ENCODE measurements at places on chromosomes 3 and 15.

DNA sequence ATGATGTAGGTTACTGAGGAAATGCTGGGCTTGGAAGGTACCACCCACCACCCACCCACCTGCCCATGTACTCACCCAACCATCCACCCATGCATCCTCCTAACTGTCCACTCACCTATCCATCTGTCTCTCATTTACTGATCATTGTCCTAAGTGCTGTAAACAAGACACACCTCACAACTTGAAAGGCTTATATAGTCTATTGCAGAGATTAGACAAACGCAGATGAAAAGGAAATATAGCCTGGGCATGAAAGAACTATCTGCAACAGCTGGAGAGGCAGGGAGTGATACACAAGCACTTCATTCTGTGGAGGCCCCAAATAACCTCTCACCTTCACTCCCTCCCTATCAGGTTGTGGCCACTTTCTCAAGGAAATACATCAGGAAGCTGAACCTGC is 54.0 kb downstream of the DAPK2 start:
- DNase-seq: no peak

- DNase-seq: no peak
These were observed 4.3 kb downstream of the WDR48 start for GRCh38 chr3:39056151-39056550.

DNA sequence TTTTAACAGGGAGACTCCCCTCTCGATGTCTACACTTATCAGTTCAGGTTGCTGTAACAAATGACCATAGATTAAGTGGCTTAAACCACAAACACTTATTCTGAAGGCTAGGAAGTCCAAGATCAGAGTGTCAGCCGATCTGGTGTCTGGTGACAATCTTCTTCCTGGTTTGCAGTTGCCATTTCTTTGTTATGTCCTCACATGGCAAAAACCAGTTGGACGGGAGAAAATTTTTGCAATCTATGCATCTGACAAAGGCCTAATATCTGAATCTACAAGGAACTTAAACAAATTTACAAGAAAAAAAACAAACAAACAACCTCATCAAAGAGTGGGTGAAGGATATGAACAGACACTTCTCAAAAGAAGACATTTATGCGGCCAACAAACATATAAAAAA is 116.9 kb upstream of the FOXB1 start:
- DNase-seq: no peak

GRCh38 chr15:62291262-62291661 is 126.2 kb upstream of the C2CD4B start:
- DNase-seq: no peak

DNA sequence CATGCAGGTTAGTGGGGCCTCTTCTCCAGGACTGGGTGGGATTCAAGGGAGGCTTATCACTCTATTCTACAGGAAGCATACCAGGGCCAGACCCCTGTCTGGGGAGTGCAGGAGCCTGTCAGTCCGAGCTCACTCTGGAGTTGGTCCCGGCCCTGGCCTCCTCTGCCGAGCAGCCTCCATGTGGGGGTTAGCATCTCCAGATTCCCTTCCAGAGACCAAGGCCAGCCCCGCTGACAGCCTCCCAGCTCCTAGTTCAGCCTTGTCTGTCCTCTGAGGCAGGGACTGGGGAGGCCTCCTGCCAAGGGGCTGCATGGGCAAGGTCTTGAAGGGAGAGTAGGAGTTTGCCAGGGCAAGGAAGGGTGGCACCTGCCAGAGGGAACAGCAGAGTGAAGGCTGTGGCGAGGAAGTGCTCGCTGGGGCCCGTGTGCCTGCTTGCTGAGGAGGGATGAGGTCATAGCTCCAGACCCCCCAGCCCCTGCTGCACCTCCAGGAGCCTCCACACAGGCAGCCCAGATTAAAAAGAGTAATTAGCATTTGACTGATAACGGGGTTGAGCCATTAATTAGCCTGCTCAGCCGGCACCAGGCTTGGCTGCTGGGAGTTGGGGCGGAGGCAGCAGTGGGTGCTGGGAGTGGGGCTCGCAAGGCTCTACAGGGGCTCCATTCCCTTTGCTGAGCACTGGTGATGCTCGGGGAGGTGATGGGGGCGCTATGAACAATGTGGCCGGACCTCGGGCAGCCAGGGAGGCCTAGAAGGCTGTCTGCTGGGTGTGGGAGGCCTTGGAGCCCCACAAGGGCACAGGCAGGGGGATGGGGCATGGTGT is 54.3 kb downstream of the DNAJB8 start:
- DNase-seq: no peak

DNA sequence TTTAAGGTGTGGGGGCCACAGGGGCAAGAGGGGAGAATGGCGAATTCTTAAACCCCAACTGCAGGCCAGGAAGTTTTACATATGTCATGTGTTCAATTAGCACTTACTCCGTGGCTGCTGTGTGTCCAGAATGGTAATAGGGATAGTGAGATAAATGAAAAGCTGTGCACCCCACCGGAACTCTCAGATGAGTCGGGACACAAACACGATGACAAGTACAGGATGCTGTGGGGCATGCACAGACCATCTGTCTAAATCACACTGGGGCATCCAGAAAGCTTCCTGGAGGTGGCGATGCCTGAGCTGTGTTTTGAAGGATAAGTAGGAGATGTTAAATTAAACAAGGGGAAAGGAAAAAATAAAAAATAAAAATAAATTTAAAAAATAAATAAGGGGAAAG is 18.3 kb upstream of the TMEM158 start:
- DNase-seq: no peak

DNA sequence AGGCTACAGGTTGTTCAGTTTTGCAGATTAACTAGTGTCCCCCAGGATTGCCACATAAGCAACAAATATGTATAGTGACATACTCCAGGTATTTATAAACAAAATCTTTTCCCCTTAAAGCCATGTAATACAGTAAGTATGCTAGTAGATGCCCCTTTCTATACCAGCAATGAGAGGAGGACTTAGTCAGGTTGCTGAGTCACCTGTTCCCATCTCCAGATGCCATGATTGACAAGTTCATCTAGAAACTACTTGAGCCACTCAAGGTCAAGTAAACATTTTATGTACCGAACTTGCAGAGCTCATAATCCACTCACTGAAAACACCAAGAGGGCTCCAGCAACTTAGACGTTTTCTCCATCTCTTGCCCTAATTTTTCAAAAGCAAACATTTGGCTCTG is 18.2 kb downstream of the SLC9A9 start:
- no peak for DNase-seq

DNA sequence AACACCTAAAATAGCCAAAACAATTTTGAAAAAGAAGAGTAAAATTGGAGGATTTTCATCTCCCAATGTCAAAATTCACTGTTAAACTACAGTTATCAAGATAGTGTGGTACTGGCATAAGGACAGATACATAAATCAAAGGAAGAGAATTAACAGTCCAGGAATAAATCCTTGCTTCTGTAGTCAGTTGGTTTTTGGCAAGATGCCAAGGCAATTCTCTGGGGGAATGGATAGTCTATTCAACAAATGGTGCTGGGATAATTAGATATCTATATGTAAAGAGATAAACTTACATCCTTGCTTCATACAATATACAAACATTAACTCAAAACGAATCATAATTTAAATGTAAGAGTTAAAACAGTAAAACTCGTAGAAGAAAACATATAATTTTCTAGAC is 57.9 kb upstream of the SELENOK start:
- DNase-seq: no peak

- no peak for DNase-seq
These were observed 966.9 kb upstream of the NR2F2 start for GRCh38 chr15:95363646-95364045.

GRCh38 chr3:23115171-23115877 is 87.8 kb upstream of the UBE2E2 start:
- no peak for DNase-seq

DNA sequence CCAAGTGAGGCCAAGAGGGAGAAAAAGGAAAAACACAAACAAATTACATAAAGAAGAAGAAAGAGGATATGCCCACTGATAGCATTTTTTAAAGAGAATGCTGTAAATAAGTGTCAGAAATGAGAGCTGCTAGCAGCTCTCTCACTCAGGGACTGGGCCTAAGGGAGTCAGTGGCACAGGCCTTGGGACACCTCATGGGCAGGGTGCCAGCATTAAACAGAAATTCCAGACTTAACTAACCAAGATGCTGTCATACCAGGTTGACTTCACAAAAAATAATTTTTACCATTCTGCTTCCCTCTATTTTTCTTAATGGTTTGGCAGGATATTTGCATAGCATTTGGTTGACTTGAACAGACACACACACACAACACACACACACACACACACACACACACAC is 92.3 kb upstream of the ADAMTSL3 start:
- no peak for DNase-seq

- no peak for DNase-seq
These were observed 61.0 kb upstream of the CSTA start for GRCh38 chr3:122263974-122264588.

GRCh38 chr3:119015942-119016341 is 18.7 kb downstream of the IGSF11 start:
- DNase-seq: no peak

DNA sequence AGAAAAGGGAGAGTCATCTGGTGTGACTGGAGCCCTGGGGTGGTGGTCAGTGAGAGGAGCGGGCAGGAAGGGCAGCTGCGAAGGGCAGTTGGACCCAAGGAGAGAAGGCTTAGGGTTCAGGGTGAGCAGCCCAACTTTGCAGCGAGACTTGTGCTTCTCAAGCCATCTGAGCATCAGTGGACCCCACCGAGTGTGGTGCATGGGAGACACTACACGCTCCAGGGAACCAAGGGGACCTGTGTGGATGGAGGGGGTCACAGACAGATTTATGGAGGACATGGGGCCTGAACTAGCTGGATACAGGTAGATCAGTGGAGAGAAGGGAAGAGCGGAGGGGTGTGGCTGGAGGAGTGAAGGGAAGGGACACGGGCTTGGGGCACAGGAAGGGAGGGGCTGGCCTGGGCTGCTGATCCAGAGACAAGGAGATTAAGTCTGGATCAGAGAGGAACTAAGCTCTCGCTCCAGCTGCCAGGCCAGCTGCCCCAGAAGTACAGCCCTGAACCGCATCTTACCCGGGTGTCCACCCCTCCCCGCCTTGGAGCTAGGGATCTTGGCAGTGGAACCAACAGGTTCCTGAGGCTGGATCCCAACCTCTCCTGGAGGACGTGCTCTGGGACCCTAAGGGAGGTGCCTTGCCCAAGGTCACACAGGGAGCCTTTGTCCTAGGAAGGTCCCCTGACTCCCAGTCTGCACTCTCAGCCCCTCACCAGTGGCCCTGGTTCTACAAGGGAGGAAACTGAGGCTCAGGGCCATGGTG is 120.5 kb downstream of the CORO2B start:
- DNase-seq: no peak

- no peak for DNase-seq
These were observed 118.8 kb downstream of the SST start for GRCh38 chr3:187551416-187551815.

GRCh38 chr3:71397046-71397445 is 186.5 kb downstream of the FOXP1 start:
- DNase-seq: no peak

- no peak for DNase-seq
These were observed 280.3 kb upstream of the RORA start for GRCh38 chr15:61509327-61509840.

GRCh38 chr3:49716691-49717210 is 2.7 kb downstream of the AMIGO3 start:
- no peak for DNase-seq

DNA sequence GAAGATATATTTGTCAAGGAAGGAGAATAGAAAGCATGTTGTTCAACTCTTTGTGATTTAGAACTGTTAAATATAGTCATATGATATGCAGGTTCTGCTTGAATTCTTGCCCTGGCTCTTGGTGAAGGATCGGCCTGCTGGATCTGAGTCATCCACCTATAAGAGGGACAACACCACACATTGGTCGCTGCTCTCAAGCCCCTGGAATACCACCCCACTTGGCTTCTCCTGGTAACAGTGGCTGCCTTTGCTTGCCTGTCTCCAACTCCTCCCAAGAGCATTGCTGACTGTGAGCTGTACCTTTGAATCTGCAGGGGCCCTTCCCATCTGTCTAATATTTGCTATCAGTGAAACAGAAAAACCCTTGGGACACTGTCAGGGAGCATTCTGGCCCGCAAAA is 78.9 kb upstream of the DGKG start:
- DNase-seq: no peak

DNA sequence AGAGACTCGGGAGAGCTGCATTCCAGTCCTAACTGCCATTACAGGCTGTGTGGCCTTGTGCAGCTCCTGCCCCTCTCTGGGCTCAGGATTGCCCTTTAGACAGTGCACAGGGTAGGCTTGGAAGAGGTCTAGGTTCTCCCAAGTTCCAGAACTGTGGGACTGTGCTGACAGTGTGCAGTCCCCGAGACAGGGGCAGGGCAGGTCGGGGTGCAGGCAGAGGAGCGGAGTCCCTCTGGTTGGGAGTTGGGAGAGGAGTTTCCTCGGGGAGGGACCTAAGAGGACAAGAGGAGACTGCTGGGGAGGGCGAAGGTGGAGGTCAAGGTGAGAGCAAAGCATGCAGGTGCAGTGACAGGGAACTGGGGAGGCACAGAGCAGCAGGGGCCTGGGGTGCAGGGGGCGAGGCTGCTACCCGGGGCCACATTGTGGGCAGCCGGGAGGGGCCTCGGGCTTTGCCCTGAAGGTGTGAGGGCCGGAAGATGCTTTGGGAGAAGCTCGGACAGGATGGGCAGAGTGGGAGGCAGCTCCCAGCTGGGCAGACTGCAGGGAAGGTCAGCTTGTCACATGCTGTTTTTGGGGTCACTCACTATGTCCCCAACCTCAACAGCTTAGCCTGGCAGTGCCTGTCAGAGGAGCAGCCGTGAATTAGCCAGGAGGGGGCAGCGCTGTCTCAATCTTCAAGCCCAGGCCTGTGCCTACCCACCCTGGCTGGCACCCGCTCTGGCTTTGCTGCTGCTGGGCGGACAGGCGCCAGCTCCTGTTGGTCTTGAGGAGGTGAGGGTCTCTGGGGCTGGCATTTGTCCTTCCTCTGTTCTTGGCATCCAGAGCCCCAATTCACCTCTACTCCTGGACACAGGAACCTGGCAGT is 15.4 kb upstream of the CSPG4 start:
- peak; percentile 53 for DNase-seq

- DNase-seq: no peak
These were observed 105.5 kb downstream of the SEMA5B start for GRCh38 chr3:122921791-122922651.
